NCI-H1436 treated with DMSO at 0.1 percent for 48 hours (cell line): ENCODE measurements at places on chromosomes 6 and 20.

DNA sequence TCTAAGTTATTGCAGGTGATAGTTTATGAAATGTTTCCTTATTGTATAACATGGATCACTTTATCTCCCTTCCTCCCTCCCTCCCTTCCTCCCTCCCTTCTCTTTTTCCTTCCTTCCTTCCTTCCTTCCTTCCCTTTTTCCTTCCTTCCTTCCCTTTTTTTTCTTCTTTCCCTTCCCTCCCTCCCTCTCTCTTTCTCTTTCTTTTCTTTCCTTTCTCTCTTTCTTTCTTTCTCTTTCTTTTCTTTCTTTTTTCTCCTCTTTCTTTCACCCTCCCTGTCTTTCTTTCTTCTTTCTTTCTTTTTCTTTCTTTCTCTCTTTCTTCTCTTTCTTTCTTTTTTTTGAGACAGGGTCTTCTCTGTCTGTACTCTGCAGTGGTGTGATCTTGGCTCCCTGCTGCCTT, 5.8 kb downstream of the OR2B3 start:
- DNase-seq = no peak

DNA sequence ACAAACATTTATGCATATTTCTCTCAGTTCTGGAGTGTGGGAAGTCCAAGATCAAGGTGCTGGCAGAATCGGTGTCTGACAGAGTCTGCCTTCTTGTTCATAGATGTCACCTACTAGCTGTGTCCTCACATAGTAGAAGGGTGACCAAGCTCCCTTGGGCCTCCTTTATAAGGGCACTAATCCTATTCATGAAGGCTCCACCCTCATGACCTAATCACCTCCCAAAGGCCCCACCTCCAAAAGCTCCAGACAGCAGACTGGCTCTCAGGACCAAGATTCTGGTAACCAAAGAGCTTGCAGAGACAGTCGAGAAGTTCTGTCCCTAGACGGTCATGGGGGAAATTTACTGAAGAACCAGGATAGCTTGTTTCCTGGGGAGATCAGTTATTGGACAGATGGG, 139.1 kb downstream of the COL9A1 start:
- no peak for DNase-seq

- no peak for DNase-seq
These were observed 3.4 kb downstream of the PPP2R5D start for GRCh38 chr6:42987533-42988451.

- no peak for DNase-seq
These were observed 713.9 kb downstream of the COL12A1 start for GRCh38 chr6:74491844-74492374.

DNA sequence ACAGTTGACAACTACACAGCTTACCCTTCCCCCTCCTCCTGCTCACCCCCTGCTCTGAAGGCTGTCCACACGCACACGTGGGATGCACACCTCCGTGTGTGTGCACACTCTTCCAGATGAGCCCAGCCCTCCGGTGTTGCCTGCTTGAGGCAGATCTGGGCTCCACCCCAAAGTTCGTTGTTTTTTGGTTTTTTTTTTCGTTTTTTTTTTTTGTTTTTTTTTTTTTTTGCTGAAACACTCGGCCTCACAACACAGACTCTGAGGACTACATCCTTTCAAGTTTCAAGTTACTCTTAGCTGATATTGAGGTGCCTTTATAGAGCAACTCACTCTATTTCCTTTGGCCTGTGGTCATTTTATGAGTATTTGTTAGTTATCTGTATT, 88.2 kb downstream of the RREB1 start:
- no peak for DNase-seq

- no peak for DNase-seq
These were observed 58.7 kb upstream of the SULF2 start for GRCh38 chr20:47843886-47844567.

DNA sequence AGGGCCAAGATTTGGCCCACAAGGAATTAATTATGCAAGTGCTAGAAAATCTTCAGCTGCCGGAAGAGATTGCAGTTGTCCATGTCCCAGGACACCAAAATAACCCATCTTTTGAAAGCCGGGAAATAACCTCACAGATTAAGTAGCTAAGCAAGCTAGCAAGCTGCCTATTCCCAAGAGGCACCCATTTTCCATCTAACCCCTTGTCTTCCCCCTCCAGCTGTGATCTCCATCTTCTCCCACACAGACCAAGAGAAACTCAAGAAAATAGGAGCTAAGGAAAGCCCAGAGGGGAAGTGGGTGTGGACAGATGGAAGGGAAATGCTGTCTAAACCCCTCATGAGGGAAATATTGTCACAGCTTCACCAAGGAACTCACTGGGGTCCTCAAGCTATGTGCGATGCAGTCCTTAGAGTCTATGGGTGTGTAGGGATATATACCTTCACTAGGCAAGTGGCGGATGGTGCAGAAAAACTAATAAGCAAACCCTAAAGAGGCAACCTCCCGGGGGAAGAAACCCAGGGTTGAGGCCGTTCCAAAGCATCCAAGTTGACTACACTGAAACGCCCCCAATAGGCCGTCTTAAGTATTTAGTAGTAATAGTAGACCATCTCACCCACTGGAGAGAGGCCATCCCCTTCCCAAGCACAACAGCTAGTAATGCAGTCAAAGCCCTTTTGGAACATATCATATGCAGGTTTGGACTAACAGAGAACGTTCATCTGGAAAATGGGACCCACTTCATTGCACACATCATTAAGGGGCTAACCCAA, 64.3 kb upstream of the PRSS16 start:
- no peak for DNase-seq

- DNase-seq = no peak
These were observed 621.2 kb upstream of the EYS start for GRCh38 chr6:66328200-66328599.

- no peak for DNase-seq
These were observed 112.4 kb downstream of the TIAM2 start for GRCh38 chr6:155107432-155108069.

DNA sequence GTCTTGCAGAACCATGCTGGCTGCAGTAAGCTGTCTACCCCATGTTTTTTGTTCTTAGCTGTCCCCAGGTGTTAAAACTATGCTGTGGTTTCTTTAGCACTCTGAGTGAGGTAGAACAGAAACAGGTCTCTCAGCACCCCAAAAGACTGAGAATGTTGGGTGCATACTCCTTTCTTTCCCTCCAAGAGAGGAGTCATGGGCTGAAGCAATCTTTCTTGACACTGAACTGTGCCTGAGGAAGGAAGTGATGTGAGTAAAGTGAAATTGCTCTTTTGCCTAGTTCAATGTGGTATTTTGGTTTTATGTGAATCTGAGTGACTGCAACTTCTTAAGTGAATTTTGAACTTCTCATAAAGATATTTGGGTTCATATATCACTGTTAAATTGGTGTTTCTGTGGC, 138.0 kb upstream of the MCHR2 start:
- DNase-seq = no peak

GRCh38 chr6:98777762-98778161, 56.6 kb upstream of the POU3F2 start:
- no peak for DNase-seq

DNA sequence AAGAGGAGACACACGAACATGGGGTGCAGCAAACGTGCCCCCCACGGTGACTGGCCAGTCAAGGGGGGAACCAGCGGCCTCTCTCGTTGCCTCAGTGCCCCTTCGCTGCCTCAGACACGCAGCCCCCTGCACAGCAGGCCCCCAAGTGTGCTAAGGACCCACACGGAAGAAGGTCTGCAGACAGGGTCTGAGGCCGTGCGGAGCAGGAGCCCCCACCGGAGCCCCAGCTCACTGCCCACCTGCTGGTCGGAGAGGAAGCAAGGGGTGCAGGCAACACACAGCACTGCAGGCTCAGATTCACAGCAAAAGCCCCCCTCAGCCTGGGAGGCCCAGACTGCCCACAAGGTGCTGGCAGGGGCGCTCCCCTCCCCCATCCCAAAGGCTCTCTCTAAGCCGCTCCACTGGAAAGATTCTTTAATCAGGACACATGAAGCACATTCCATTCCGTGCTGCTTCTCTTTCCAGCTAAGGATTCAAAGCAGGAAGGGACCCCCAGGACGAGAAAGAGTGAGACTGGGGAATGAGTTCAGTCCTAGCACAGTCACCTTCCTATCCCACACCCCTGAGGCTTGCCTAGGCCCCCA, 105.1 kb downstream of the SLC23A2 start:
- DNase-seq = no peak

DNA sequence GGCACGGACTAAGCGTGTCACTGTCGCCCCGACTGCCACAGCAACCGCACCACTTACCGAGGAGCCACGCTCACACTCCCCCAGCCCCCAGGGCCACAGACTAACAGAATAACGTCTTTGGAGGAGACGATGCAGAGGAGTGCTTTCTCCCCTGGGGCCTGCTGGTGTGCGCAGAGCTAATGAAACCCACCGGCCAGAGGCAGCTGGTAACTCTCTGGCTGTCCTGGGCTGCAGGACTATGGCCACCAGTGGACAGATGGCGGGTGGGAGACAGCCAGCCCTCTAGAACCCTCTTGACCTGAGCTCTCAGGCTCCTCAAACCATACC, 228.0 kb downstream of the DLL1 start:
- no peak for DNase-seq

DNA sequence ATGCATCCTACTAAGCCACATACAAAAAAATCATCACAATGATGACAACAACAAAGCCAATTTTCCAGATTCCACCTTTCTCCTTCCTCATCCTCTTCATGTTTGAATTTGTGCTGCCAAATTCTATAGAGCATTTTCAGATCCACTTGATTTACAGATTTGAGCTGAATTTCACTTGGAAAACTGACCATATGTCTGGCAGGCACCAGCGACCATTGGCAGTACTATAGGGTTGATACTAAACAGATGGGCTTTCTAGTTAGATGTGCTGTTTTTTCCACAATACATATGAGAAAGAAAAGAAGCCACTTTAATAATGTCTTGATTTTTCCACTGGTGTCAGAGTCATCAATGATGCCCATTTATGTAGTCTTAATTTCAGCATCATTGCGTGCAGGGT, 127.0 kb downstream of the PHACTR3 start:
- DNase-seq = no peak

GRCh38 chr6:157172231-157172701, 151.1 kb downstream of the TMEM242 start:
- DNase-seq = no peak

DNA sequence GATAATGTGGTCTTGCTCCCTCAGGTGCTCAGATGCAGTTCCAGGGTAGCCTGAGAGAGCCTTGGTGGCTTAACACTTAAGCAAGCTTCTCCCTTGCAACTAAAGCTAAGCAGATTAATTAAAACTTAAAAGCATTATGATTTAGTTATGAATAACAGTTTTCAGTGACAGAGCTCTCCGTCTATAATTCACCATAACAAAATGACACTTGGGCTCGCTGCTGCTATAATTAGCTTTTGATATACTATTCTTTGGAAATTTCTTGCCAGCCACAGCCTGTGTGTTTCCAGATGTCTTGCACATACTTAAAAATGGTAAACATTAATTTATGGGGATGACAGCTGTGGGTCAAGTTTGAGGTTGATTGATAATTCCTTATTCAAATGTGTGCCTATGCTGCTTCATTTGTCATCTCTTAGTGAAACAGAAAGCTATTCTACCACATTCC, 380.5 kb downstream of the TFAP2B start:
- DNase-seq = no peak

DNA sequence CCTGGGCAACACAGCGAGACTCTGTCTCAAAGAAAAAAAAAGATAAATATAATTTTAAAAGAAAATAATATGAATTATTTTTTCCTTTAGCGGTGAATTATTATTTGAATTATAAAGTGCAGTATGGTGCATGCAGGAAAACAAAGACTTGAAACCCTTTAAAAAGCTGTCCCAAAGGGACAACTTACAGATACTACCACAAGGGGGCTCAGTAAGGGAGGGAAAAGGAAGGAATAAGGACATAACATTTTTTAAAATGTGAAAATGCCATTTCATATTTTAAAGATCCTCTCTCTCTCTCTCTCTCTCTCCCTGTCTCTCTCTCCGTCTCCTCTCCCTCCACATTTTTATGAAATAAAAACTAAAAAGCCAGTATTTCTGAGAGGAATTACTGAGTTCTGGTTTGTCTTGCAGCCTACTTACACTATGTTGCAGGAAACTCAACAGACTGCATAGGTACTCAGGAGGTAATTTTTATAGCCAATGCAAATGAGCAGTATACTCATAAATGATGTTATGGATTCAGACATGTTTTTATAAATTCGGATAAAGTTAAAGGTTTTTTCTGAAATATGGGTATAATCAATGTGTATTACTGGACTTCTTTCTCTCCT, 455.0 kb upstream of the GJE1 start:
- DNase-seq = no peak

- no peak for DNase-seq
These were observed 7.4 kb downstream of the CALHM5 start for GRCh38 chr6:116518621-116519368.

DNA sequence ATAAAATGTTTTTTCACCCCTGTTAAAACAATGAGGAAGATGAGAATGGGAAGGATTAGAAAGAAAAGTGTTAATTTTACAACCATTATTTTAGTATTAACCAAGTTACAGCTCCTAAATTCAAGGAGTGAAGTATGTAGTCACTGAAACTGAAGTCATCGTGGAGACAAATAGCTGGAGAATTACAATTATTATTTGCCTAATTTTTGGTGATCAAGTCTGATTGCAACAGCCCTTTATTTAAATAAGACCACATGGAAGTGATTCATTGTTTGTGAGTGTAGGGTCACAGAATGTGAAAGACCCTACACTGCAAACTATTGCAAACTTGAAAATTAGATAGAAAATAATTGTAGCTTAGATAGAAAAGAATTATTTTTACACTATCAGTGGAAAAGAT, 292.4 kb downstream of the CENPW start:
- no peak for DNase-seq

DNA sequence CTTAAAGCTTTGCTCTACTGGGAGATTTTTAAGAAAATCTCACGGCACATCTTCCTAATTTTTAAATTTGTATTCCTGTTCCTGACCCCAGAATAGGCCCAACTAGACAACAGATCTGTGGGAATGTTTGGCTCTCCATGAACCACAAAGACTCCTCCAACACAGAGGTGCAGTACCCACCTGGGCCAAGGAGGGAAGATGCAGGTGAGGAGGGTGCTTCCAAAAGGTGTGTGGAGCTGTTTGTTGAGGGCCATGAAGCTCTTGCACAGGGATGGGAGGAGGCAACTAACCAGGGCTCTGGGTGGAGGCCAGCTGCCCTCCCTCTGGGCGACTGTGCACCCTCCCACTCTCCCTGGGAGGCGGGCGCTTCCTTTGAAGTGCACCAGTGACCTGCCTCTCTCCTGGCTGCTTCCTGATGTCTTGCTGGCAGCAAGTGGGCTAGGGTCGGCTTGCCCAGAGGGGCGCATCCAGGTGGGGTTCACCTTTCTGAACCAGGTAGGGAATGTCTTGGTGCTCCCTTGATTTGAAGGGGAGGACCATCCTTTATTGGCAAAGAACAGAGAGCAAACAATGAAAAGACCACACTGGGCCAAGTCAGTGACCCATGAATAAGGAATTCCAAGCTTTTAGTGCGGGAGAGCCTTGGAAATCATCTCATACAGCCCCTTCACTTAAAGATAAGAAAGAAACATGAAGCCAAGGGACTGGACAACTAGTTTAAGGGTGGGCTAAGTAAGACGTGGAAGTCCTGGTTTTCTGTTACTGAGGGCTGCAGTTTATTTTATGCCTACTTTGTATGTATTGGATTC, 76.0 kb downstream of the ANKRD6 start:
- no peak for DNase-seq

GRCh38 chr6:157726892-157727628, 96.0 kb upstream of the SNX9 start:
- no peak for DNase-seq

GRCh38 chr20:54419531-54419930, 55.9 kb upstream of the DOK5 start:
- no peak for DNase-seq

GRCh38 chr6:72781624-72782023, 159.8 kb downstream of the KCNQ5 start:
- DNase-seq = no peak
